ENCODE measurements at places on chromosomes 12 and 14.

DNA sequence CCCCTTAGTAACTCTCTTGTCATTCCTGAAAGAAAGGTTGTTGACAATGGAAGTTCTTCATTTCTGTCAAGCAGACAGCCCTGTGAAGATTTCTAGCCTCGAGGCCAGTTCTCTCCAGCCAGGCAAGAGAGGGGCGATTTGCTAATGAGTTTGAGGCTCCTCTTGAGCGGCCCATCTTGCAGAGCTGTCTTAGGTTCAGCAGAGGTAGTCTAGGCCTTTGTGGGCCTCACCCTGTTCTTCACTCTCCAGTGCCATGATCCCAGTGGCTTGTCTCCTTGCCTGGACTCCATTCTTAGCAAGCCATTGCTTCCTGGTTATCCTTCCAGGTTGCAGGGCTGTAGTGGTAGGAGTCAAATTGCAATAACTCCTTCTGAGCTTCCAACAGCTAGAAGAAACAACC lies 9.7 kb downstream of the TPH2 start:
- DNase-seq: no peak

GRCh38 chr12:9731393-9731792 lies 1.5 kb downstream of the CLECL1 start:
- DNase-seq: no peak

DNA sequence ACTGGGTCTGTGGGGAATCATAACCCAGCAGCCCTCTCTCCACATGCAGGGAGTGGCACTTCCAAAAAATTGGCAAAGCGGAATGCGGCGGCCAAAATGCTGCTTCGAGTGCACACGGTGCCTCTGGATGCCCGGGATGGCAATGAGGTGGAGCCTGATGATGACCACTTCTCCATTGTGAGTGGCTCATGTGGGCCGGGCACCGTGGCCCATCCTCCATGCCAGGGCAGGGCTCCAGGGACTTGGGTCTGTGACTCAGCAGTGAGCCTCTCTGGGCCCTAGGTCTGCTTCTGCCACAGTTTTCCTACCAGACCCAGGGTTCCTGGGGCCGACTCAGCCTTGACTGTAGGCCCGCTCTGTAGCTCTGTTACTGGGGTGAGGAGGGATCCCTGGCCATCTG lies 2.2 kb downstream of the NPFF start:
- no peak for DNase-seq

- DNase-seq: no peak
Measured at GRCh38 chr14:104196461-104197140, 58.2 kb downstream of the KIF26A start.

DNA sequence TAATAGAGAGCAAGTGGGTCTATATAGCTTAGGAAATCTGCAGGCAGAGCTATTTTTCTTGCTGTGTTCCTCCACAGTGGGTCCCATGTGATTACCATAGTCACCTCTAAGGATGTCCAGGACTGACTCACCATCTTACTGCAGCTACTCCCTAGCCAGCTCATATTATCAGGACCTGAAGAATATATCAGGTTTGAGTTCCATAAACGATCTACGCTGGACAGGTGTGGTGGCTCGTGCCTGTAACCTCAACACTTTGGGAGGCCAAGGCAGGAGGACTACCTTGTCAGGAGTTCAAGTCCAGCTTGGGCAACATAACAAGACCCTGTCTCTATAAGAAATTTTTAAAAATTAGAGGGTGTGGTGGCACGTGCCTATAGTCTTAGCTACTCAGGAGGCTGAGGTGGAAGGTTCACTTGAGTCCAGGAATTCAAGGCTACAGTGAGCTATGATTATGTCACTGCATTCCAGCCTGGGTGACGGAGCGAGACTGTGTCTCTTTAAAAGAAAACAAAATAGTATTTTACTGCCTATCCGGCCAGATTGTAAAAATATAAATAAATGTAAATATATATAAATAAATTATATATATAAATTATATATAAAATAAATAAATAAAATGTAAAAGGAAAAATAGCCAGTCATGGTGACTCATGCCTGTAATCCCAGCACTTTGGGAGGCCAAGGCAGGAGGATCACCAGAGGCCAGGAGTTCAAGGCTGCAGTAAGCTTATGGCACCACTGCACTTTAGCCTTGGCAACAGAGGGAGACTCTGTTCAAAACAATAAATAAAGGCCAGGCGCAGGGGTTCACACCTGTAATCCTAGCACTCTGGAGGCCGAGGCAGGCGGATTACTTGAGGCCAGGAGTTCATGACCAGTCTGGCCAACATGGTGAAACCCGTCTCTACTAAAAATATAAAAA lies 6.9 kb upstream of the SPRYD4 start:
- no peak for DNase-seq

GRCh38 chr12:90622431-90622830 lies 332.5 kb downstream of the CCER1 start:
- no peak for DNase-seq

- DNase-seq: no peak
Measured at GRCh38 chr12:68479896-68480291, 130.8 kb upstream of the RAP1B start.

DNA sequence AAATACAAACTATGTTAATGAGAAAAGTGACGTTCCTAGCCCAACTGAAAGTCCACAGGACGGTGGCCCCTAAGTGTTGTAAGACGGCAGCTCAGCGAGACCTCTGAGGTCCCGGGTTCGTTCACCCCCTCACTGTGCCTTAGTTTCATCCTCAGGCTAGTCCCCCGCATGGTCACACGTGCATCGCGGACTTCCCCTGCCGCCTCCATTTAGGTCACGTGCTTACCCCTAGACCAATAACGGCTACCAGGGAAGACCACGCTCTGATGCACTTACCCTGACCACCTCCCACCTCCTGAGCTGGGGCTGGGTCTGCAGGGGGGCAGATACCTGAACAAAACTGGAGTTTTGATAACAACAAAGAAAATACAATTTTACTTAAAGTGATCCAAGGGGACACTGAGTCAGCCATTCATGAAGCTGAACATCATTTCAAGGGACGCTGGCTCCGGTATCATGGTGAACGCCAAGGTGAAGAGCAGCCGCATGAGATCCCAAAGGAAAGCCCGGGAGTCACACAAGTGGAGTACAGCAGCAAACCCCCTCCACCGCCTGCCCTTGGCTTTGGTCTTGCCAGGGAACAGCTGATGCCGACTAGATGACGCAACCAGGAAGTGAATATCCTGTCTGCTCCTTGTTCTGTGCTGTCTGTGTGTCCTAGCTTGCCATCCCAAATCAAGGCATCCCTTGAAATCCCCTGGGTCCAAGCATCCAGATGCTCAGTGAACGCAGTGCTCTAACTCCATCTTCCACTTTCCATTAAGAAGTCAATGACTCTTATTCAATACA lies 274.1 kb downstream of the PCNX1 start:
- DNase-seq: no peak

DNA sequence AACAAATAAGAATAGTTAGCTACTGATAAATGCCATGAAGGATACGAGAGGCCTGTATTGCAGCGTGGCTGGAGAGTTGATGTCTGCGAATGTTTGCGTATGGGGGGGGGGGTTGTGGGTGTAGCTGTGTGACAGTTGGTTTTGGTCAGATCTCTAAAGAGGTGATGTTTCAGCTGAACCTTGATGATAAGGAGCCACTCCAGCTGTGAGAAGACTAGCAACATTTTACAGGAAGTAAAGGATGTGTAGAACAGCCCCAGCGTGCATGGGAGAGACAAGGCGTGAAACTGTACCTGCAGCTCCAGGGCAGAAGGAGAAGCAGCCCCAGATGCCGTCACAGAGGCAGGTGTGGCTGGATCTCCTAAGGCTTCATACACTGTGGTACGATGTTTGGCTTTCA lies 416.9 kb downstream of the TMEM132D start:
- no peak for DNase-seq

GRCh38 chr14:42532194-42532593 lies 925.5 kb downstream of the LRFN5 start:
- no peak for DNase-seq

GRCh38 chr12:49212572-49212971 lies 23.7 kb upstream of the TUBA1A start:
- DNase-seq: no peak

GRCh38 chr12:2319737-2320506 lies 267.1 kb downstream of the CACNA1C start:
- DNase-seq: no peak

GRCh38 chr14:100282766-100283419 lies 23.4 kb downstream of the SLC25A29 start:
- DNase-seq: no peak

DNA sequence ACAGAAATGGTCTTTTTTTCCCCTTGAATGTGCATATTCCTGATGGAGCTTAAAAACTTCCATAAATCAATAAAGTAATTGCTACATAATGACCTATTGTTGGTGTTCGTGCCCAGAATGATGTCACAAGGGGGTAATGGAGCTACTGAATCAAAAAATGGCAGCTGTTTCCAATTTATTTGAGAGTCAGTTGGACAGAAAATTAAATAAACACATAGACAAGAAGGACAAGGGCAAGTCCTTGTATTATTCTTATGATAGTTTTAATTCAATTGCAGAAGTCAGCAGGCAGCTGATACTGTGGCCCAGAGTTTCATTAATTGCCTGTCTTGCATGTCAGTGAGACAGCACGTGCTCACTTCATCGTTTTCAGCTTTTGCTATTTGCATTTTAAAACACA lies 473.5 kb downstream of the ETNK1 start:
- DNase-seq: peak; percentile 37

GRCh38 chr12:80936353-80936641 lies 1.4 kb downstream of the LIN7A start:
- no peak for DNase-seq

DNA sequence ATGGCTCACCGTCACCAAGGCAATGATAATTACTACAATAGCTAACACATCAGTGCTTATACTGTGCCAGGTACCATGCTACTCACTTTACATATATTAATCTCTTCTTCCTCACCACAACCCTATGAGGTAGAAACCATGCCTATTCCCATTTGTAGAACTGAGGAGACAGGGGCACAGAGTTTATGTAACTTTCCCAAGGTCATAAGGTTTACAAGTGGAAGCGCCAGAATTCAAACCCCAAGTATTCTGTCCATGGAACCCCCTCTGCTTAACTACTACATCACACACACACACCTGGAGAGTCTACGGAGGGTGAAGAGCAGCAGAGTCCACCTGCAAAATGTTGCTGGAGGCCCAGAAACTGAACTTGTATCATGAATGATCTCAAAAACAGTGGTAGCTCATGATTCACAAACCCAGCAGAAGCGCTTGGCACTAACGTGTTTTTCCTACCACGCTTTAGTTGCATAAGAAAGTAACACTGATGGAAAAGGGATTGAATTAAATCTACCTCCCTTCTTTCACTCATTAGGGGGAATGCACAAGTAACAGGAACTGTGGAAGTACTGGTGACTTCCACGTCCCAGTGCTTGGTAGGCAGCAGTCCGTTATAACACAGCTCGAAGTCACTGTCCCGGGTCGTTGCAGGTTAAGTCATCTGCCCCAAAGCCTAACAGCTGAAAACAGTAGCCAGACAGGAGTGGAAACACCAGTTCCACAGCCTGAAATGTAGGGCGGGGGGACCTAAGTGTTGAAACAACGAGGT lies 2.0 kb downstream of the ITPR2 start:
- no peak for DNase-seq

DNA sequence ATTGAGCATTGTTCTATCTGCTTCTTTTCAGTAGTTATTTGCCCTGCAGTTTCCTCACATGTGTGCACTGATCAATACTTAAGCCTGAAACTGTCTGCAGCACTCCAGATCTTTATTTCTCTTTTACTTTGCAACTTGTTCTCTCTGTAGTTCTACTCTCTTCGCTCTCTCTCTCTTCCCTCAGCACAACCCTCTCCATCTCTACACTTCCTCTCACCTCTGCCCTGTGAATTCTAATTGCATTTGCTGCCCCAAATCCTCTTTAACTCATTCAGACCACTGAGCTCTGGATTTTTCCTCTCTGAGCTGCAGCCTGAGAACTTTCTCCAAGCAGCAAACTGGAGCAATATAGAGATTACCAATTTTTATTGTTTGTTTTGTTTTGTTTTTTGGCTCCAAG lies 1035.5 kb downstream of the FSCB start:
- no peak for DNase-seq

DNA sequence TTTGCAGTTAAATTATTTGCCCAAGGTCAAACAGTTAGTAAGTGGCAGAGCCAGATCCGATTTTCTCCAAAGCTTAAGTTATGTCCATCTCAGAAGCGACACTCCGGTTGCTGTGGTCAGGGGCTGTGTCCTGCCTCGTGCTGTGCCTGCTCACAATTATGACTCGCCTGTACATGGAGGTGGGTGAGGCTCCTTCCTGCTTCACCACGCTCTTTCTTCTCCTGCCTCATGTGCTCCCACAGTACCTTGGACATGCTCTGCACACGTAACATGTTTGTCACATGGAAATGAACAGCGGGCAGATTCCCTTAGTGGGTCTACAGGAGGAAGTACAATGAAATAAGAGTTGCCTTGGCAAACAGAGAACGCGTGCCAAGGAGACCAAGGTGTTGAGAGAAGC lies 62.2 kb upstream of the CCND2 start:
- DNase-seq: no peak

- no peak for DNase-seq
Measured at GRCh38 chr14:92352158-92352985, 29.4 kb downstream of the SLC24A4 start.

- DNase-seq: no peak
Measured at GRCh38 chr12:119412306-119412705, 77.8 kb downstream of the CCDC60 start.

GRCh38 chr12:85424581-85425348 lies 144.7 kb downstream of the ALX1 start:
- peak; percentile 19 for DNase-seq

GRCh38 chr14:102717276-102717675 lies 60.0 kb upstream of the TRAF3 start:
- DNase-seq: no peak

DNA sequence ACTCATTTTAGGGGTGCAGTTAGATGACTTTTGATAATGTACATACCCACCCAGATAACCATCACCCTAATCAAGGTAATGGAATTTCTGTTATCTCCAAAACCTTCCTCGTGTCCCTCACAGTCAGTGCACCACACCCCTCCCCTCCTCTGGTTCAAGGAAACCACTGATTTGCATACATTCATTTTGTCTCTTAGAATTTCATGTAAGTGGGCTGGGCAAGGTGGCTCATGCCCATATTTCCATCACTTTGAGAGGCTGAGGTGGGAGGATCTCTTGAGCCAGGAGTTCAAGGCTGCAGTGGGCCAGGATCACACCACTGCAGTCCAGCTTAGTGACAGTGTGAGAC lies 15.7 kb downstream of the ADIPOR2 start:
- DNase-seq: no peak

DNA sequence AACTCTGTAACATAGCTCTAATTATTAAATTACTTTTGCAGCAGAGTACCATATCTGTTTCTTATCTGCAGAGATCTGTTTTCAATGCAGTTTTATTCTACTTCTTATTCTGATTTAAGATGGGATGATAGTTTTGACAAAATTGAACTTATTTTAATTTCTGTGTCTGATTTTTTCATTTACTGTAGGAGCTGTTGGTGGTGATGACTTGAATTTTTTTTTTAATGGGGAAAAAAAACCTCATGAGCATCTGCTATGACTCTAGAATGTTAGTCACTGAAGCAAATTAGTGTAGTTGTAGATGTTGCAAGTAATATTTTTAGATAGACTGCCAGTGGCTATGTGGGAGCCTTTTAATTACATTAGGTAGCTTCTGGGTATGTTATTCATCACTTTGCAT lies 23.4 kb downstream of the DNM1L start:
- peak; percentile 22 for DNase-seq

- DNase-seq: peak; percentile 17
Measured at GRCh38 chr12:91111366-91112325, at the start of gene LUM. TSS of gene LUM (minus strand) at chr12:91111494. CDS start at chr12:91108979, 2,515 bp downstream.
